ENCODE measurements at places on chromosomes 12 and 14.

- no peak for DNase-seq
Measured at GRCh38 chr14:76716285-76716684, 45.0 kb upstream of the VASH1 start.

DNA sequence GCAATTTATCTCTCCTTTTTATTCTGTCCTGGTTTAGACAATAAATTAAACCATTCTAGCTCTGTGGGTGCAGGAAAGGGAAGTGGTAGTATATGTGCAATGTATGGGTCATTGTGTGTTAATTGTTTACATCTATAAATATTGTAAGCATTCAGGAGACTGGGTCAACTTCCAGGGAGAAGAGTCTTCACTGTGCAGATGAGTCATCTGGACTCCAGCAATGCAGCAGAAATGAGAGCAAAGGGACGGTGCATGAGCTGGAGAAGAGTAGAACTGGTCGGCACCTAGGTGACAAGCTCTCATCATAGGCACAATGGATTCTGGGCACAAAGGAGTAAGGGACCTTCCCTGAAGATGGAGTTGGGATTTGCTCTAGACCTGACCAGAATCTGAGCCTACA lies 211.1 kb upstream of the DAAM1 start:
- no peak for DNase-seq

DNA sequence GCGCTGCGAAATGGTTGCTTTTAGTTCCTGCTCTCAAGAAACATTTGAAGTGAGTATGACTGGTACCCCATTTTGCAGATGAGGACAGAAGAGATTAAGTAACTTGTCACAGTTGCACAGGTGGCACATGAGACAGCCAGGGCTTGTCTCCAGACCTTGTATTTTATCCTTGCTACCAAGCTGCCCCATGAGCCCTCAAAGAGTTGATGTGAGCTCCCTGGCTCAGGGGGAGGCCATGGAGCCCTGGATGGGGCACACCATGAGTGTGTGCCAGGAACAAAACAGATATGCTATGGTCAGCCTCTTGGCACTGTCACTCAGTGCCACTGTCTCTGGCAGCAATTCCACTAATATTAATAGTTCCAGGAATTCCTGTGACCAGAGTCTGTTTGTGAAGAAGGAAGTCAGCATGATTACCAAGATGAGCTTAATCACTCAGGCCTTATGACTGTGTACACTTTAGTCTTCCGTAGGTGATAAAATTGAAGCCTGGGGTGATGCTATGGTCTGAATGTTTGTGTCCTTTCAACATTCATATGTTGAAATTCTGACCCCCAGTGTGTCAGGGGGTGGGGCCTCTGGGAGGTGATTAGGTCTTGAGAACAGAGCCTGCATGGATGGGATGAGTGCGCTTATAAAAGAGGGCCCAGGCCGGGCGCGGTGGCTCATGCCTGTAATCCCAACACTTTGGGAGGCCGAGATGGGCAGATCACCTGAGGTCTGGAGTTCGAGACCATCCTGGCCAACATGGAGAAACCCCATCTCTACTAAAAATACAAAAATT lies 806.8 kb downstream of the AACS start:
- no peak for DNase-seq

GRCh38 chr14:42719391-42719790 lies 1112.7 kb downstream of the LRFN5 start:
- no peak for DNase-seq

DNA sequence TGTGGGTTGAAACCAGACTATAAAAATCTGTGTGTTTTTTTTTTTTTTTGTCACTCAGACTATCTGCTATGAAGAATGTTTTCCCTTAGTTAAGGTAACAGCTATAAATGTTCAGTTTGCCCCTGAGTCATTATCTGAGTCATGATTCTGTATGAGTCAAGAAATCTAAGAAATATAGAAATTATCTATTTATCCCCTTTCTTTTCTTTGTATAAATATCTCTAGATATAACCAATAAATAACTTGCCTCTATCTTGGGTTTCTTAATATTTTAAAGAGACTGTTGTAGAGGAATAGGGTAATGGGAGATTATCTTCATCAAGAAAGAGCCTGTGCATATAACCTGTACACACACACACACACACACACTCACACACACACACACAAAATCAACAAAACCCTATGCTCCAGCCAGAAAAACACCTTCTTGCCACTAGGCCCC lies 161.7 kb upstream of the EEA1 start:
- no peak for DNase-seq

DNA sequence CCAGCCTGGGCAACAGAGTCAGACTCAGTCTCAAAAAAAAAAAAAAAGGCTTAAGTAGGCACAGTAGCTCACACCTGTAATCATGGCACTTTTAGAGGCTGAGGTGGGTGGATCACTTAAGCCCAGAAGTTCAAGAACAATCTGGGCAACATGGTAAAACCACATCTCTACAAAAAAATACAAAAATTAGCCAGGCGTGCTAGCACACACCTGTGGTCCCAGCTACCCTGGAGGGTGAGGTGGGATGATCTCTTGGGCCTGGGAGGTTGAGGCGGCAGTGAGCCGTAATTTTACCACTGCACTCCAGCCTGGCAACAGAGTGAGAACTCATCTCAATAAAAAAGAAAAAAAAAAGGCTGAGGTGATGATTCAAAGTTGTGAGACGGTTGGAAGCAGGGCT lies 9.1 kb upstream of the RESF1 start:
- DNase-seq: no peak

DNA sequence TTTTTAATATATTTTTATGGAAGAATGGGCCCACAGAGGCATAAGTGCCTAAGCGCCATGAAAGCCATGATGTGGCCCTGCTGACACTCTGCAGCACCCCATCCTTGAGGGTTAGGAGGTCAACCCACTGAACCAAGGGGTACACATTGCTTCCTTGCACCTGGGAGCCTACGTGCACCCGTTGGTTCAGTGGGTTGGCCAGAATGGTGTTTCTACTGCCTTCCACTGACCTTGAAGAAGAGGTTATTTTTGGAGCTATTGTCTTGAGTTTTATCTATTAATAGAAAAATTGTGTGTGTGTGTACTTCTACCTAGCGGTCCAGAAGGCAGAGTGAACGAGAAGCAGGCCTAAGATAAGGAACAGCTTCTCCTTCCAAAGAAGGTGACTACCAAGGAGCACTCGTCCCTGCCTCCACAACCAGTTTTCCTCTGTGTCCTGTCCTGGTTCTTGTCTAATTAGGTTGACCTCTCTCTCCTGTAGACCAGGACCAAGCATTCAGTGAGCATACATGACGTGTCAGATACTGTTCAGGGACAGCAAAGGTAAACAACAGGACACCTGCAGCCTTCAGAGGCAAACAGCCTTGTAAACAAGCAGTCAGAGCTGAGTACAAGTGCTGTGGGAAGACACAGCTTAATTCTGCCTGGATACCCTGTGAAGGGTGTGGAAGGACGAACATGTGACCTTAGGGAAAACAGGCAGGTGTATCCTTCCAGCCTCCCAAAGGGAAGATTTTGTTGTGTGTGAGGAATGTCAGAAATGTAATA lies 30.4 kb upstream of the PLEK2 start:
- DNase-seq: no peak

DNA sequence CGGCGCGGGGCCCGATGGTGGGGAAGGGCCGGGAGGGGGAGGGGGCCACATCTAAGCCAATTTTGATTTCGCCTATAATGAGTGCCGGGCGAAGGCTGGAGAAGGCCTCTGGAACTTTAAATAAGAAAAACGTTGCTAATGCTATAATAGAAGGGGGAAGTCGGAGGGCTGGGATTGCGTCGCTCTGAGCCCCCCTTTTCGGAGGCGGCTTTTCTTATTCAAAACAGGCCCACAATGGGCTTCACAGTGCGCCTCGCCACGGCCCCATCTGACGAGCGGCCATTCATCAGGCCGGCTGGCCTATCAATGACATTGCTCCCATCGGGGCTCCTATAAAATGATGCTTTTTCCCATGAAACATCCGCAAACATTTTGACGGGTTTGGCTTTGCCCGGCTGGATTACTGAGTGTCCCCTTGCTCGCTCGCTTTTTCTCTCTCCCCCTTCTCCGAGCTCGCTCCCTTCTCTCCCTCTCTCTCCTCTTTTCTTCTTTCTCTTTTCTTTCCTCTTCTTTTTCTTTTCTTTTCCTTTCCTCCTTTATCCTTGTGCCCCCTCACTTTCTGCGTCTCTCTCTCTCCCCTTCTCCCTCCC lies at the start of gene RFX4:
Gene RFX4 (plus strand): TSS at position 364 of the 590 bp plus-strand sequence. CDS start 317 bp downstream, outside the sequence.
- no peak for DNase-seq

GRCh38 chr14:22478247-22478646 lies 110.8 kb downstream of the DAD1 start:
- DNase-seq: no peak

DNA sequence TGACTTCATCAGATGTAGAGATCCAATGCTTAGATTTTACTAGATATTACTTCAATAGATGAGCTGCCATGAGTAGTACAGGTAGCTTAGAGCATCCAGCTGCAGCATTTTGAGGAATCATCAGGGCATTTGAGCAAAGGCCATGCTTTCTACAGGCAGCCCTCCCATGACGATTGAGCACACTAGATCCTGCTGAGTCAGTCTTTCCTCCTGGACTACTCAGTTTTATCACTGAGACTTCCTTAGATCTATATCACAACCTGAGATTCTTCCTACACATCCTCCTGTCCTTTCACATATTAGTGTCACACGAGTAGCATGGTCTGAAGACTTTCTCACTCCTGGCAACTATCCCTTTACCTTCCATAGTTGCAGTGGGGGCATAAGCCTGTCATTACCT lies 1401.8 kb downstream of the FSCB start:
- no peak for DNase-seq

- DNase-seq: no peak
Measured at GRCh38 chr14:62956413-62956812, 88.8 kb downstream of the KCNH5 start.

DNA sequence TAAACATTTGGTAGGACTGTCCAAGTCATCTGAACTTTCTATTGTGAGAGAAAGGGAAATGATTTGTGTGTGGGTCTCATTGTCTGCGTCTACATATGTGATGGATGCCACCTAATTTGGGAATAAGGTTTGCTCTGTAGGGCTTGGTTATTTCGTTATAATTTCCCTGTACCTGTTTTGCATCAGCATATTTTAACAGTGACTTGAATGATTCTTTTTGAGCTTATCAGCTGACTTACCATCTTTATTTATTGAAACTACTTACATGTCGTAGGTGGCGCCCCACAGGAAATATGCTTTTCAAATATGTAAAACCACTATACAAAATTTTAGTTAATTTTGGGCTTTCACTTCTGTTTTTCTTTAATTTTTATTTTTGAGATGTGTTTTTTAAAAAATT lies 56.5 kb upstream of the BCAT1 start:
- no peak for DNase-seq

- no peak for DNase-seq
Measured at GRCh38 chr14:99177046-99177655, 94.8 kb downstream of the BCL11B start.

DNA sequence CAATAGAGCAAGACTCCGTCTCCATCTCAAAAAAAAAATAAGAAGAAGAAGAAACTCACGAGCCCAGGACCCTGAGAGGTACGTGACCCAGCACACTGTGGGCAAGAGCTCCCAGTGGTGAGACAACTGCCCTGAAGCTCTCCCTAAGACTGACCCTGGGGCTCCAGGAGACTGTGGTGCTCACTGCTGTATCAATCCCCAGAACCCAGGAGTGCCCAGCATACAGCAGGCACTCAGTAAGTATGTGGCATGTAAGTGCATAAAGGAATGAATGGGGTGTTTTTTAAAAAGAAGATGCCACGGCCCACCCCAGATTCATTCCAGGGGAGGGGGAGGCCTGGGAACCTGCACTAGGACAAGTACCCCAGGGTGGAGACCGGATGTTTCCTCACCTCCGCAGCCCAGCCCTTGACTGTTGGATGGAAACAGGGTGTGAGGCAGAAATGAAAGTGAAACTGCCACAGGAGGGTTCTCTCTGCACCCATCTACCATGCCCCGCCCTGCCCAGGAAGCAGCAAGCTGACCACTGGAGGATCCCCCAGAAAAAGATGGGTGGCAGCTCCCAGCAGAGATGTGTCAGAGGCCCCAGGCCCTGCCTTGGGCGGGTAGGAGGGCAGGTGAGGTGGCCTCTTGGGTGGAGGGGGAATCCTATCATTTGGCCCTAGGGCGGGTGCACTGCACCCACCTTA lies 12.2 kb downstream of the ITPK1 start:
- peak; percentile 33 for DNase-seq

- no peak for DNase-seq
Measured at GRCh38 chr14:43939836-43940235, 567.2 kb downstream of the FSCB start.

DNA sequence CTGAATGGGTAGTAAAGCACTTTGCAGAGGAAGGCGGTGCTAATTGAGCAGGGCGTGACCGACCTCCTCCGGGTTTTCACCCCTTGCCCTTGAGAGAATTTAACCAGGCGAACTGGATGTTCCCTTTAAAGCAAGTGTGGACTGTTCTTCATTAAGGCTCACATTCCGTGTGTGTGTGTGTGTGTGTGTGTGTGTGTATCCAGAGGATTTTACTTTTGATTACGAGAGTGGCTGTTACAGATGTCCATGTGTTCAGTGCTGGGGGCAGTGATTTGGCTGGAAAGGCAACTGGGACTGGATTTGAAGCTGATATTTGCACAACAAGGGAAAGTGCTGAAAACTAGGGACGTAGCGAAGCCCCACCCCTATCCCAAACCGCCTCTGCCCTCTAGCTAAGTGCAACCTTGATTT lies 2.2 kb downstream of the TMEM132C start:
- DNase-seq: no peak

- no peak for DNase-seq
Measured at GRCh38 chr12:76142305-76142704, 57.8 kb upstream of the NAP1L1 start.

DNA sequence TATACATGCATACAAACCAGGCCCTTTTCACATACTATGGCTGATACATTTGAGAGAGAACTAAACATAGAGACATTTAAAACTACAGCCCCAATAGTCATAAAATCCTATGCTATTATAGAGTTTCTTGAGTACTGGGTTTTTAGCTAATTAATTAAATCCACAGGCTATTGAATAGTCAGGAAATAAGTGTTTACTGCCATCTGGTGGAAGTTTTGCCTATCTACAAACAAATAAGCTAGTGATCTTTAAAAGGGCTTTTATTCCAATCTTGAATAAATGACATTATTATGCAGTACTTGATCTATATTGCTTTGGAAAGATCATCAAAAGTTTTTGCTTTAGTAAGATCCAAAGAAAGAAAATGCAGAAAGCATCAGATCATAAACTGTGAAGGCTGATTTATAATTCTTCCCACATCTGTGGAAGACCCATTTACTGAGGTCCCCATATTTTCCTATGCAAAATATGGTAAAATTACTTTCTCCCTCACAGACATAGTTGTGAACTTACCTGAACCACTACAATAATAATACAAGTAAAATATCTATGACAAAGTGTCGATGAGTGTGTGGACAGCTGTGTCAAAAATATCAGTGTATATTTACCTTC lies 131.3 kb downstream of the ITPR2 start:
- no peak for DNase-seq

- no peak for DNase-seq
Measured at GRCh38 chr12:24561882-24562770, 386.8 kb downstream of the BCAT1 start.

GRCh38 chr12:120138366-120138765 lies 21.8 kb upstream of the RAB35 start:
- no peak for DNase-seq

Data from stimulated activated CD4-positive, alpha-beta T cell treated with anti-CD3 and anti-CD28 coated beads, Interleukin-15, amount 100 ng/mL, for 48 hours (primary cell).